ENCODE measurements at places on chromosomes 13 and 19.

- no peak for DNase-seq
Measured at GRCh38 chr13:25739376-25739775, 312.4 kb downstream of the SHISA2 start.

DNA sequence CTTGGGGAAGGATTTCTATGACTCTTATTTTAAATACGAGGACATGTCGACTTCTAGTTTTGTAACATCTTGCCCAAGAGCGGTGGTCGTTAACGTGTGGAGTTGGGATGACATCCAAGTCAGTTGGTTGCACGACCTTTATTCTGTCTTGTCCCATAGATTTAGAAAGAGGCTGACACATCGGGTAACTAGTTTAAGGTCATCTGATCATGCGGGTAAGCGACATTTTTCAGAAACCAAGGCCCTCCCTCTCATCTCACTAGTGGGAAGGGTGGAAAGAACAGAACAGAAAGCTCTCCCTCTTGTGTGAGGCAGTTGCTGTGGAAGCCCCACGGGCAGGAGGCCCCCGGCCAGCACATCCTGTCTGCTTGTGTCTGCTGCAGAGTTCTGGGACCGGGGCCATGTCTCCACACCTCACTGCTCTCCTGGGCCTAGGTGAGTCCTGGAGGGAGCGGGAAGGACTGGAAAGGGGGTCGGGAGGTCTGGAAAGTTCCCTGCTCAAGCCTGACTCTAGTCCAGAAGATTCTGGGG, at the start of gene LAIR2:
Gene LAIR2 (plus strand): TSS at position 314 of the 531 bp plus-strand sequence. CDS start 88 bp downstream, at position 402.
- DNase-seq = no peak

GRCh38 chr13:77860507-77860981, 58.1 kb downstream of the EDNRB start:
- DNase-seq = no peak

DNA sequence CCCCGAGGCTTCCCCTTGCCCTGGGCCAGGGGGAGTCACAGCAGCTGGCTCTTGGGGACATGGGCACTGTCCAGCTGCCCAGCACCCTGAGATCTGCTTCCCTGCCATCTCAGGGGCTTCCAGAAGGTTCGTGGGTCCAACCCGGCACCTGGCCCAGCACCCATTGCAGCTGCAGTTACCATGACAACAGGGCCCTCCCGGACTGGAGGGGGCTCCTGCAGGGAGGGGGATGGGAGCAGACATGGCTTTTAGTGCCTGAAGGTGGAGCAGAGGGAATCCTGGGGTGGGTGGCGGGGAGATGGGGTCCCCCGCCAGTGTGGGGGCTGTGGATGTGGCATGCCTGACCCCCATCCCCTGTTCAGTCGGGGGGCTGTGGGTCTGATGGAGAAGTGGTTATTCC, 14.7 kb downstream of the PIN1 start:
- DNase-seq = peak; percentile 23

- DNase-seq = no peak
Measured at GRCh38 chr19:16075430-16076153, 703 bp upstream of the TPM4 start.

DNA sequence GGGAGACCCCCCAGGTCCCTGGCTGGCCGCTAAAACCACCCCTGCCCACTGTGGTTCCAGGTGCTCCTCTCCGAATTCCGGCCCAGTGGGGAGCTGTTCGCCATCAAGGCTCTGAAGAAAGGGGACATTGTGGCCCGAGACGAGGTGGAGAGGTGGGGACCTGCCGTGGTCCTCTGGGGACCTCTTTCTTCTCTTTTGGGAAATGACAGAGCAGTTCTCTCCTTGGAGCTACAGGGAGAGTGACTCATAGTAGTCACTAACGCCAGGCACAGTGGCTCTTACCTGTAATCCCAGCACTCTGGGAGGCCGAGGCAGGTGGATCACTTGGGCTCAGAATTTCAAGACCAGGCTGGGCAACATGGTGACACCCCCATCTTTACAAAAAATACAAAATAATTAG, 7.3 kb downstream of the PTGER1 start:
- DNase-seq = no peak

- no peak for DNase-seq
Measured at GRCh38 chr13:31234729-31235128, 35.0 kb downstream of the B3GLCT start.

- DNase-seq = no peak
Measured at GRCh38 chr13:33543089-33543459, 257.5 kb upstream of the STARD13 start.

DNA sequence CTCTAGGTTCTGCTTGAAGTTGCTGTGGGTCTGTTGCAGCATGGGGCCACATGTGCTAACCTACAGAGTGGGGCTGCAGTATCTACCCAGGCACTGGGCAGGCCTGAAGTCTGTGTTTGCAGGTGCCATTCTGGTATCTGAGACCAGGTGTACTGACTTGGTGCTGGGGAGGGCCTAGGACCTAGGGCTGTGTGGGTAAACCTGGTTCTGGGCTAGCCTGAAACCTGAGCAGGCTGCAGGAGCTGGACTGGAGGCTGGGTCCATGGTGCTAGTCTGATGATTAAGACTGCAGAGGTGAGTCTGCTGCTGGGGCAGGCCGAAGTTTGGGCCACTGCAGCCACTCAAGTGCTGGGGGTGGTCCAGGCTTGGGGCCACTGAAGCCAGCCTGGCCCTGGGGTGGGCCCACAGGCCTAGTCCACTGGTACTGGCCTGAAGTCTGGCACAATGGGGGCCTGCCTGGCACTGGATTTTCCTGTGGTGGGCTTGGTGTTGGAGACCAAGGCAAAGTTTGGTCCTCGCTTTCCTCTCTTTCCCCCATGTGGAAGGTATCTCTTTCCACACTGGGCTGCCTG, 310.6 kb downstream of the NDFIP2 start:
- no peak for DNase-seq

GRCh38 chr13:52405369-52405766, 604 bp downstream of the THSD1 start:
- no peak for DNase-seq

DNA sequence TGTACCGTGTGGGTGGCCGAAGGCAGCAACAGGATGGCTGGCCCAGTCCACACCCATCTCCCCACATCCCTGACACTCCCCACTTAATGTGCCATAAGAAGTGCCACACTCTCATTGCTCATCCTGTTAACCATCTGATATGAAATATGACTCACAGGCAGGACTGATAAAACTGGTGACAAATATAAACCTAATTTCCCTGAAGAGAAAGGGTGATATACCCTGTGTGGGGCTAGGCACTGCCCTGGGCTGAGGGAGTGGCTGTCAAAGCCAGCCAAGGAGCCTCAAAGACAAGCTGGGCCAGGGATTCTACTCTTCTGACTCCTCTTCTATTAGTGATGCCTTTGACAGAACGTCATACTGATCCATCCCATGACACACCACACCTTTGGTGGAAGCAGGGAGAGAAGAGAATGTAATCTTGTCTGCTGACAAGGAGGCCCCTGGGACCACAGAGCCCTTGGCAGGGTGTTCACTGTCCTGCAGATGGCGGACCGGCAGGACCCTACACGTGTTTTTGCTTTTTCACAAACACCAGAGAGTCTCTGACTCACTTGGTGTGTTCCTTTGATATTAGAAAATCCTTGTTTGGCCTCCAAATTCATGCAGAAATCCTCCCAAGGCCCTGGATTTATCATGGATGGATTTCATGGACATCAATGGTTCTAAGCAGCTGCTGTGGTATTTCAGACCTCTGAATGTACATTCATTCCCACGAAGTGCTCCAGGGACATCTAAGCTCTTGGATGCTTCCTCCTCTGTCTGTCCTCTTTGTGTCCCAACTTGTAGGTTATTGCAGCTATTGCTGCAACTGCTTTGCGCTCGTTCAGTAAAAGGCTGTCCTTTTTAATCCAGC, 98.0 kb upstream of the WASF3 start:
- DNase-seq = no peak

DNA sequence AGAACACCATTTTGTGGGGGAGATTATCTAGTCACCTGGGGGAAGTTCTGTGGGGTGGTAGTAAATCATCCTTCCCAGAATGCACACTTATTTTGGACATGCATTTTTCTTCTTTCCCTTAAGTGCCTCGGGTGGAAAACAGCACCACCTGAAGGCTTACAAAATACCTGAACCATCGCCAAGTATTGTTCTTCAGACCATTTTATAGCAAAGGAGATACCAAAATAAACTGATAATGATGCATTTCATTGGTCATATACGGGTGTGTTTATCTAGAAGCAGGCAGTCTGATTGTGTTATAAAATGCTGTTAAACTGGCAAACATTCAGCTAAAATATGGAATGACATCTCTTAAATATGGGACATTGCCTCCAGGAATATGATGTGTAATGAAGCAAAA, 1034.7 kb downstream of the SLITRK1 start:
- DNase-seq = no peak

DNA sequence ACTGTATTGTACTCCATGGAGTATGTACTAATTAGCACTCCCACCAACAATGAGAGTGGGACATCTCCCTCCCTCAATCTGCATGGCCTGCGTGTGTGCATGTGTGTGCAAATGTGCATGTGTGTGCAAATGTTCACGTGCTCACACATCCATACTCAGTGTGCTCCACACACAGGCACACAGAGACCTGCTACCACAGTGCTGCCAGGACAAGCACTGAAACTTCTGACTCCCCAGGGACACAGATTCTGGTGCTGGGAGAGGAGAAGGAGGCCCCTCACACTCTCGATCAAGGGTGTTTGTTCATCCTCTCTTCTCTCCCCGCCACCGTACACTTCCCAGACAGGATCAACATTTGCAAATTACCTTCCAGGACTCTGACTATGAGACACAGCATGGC, 37.8 kb upstream of the ZNF507 start:
- no peak for DNase-seq

DNA sequence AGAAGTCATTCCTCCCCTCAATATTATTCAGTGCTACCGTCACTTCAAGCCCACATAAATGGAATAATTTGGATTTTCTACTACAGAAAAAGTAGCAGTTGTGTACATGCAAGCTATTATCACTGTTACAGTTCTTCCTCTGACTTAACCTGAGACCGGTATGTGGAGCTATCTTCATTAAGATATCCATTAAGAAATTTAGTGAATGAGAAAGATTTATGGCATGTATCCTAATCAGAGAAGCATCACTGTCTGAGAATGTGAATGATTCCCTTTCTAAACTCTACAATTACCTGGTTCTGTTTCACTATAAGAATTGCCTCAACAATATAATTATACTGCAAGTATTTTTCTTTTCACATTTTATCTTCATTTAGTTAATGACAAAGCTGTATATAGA, 278.7 kb downstream of the KLF5 start:
- DNase-seq = no peak

DNA sequence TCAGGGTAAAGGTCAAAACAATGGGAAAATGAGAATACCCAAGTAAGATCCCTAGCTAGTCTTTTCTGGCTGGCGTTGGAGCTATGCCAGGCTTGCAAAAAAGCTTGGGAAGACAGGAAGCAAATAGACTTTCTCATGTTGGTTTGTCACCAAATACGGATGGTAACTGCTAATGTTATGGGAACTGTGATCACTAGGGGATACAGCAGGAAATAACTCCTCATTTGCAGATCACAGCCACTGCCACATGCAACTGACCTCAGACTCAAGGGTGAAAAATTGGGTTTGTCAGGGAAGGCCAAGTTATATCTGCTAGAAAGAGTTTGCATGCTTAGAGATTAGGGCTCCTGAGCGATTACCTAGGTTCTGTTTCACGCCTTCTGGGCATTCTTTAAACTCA, 162.9 kb downstream of the NHLRC3 start:
- DNase-seq = no peak

- peak; percentile 65 for DNase-seq
Measured at GRCh38 chr19:38736413-38737280, 7.6 kb downstream of the CAPN12 start.

- peak; percentile 64 for DNase-seq
Measured at GRCh38 chr19:2491130-2491801, 15.3 kb downstream of the GADD45B start.

GRCh38 chr19:51441410-51442390, 16.6 kb downstream of the SIGLEC8 start:
- DNase-seq = no peak

DNA sequence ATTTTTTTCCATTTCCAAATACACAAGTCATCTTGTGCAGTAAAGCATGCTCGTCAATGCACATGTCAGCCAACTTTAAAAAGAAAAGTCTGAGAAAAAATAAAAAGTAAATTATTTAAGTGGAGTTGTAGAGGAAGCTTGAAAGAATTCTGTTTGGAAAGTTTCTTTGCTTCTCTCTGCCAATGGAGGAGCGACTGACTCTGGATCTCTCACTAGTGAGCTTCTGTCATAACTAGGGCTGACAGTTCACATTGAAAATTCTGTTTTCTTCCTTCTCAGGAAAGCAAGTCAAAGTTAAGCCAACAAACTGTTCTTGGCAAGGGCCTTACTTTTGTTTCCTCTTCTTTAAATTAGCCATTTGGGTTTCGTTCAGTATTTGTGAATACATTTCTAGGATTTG, 298.2 kb downstream of the POU4F1 start:
- no peak for DNase-seq

GRCh38 chr19:43362179-43362578, 8.7 kb downstream of the CD177 start:
- no peak for DNase-seq

- no peak for DNase-seq
Measured at GRCh38 chr13:30159446-30159839, 147.9 kb downstream of the KATNAL1 start.

DNA sequence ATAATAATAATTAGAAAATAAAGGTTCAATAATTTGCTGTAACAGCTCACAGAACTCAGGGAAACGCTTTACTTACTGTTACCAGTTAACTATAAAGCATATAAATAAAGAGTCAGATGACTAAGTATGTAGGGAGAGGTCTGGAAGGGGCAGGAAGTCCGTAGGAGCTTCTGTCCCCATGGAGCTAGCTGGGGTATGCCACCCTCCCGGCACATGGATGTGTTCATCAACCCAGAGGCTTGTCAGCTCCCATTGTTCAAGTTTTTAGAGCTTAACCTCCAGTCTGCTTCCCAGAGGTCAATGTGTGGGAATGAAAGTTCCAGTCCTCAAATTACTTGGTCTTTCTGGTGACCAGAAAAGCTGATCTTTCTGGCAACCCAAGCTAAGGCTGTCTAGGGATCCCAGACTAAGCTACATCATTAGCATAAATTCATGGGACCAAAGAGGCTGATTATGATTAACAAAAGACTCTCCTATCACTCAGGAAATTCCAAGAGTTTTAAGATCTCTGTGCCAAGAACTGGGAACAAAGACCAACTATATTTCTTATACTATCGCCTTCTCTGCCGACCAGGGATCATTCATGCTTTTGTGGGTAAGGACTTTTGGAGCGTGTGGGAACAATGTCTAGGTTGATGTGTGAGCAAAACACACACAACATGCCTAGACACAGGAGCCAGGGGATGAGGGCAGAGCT, 31.7 kb upstream of the ZNF507 start:
- DNase-seq = no peak

- no peak for DNase-seq
Measured at GRCh38 chr13:109496216-109496615, 290.2 kb downstream of the IRS2 start.

All from NCI-H2171 (cell line).